Stimulated activated CD8-positive, alpha-beta memory T cell treated with anti-CD3 and anti-CD28 coated beads, Interleukin-4, amount 100 ng/mL, for 48 hours (primary cell): ENCODE measurements at places on chromosomes 4 and X.

DNA sequence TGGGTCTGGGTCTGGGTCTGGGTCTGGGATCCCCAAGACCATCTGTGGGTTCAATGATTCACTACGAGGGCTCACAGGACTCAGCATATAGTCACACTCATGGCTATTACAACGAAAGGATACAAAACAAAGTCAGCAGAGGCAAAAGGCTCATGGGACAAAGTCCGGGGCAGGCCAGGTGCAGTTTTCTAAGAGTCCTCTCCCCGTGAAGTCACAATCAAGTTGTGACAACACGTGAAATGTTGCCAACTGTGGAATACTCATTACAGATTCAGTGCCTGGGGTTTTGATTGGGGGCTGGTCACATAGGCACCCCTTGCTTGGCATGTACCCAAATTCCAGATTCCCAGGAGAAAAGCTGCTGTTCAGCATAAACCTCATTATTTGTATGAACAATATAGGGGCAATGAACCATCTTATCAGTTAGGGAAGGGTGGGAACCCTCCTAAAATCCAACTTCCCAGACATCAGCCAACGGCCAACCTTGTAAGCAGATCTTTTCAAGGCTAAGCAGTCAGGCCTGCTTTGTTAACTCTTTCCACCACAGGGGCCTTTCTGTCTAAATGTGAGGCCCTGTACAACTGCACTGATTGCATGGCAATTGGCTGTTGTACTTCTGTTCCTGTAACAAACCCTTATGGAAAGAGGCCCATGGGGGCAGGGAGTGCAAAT lies 58.2 kb upstream of the DIPK2B start:
- DNase-seq: no peak

DNA sequence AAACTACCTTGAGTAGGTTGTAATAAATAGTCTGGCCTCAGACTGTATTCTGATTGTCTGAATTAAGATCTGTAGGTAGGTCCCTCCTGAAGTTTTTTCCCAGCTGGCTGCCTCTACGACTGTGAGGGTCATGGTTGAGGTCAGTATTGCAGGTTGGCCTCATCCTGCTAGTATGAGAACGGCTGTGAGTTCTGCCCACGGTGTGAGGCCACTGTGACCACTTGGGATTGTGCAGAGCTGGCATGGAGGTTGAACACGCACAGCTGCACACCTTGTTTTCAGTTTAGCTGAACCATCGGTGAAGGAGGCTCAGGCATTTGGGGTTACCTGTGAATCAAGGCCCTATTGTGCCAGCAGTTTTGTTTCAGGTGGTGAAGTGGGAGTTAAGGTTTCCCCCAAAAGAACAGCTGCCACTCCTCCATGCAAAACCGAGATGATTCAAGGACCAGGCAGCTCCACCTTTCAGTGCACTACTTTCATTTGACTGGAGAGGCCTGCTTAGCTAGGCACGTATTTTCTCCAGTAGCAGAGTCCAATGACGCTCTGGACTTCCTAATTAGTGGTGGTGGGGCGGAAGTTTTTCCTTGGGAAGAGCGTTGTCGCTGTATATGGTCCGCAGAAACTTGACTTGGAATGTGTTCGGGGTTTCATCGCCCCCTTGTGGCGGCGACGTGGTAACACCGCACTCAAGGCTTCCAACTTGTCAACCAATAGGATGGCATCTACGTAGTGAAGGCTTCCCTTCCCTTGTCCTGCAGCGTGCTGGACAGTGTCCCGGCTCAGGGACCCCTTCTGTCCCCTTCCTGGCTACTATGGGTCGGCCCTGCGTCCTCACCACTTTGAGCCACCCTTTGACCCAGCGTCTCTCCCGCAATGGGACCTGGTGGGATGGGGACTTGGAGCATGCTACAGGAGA lies 13.8 kb downstream of the CMC4 start:
- peak; percentile 56 for DNase-seq

- DNase-seq: no peak
Measured at GRCh38 chr4:78517050-78517652, 34.4 kb upstream of the ANXA3 start.

- DNase-seq: no peak
Measured at GRCh38 chr4:104022226-104022625, 302.4 kb upstream of the TACR3 start.

GRCh38 chr4:16116493-16116990 lies 32.7 kb upstream of the PROM1 start:
- no peak for DNase-seq

DNA sequence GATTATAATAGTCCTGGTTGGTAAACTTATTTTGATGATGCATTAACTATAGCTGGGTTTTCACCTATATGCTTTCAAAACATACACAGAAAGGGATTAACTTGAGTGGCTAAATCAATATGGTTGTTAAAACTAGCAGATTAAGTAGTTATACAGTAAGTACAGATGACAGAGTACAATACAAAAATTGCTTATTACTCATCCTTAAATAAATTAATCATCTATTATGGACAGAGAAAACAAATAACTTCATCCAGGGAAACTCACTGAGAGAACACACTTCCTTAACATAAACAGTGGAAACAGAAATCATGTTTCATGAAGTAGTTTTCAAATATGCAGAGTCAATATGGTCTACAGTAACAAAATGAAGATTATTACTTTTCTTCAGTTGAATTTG lies 133.4 kb downstream of the AREG start:
- DNase-seq: no peak

- DNase-seq: no peak
Measured at GRCh38 chrX:45709381-45709780, 508.7 kb upstream of the DIPK2B start.

GRCh38 chr4:45323453-45324058 lies 597.2 kb upstream of the GNPDA2 start:
- no peak for DNase-seq

DNA sequence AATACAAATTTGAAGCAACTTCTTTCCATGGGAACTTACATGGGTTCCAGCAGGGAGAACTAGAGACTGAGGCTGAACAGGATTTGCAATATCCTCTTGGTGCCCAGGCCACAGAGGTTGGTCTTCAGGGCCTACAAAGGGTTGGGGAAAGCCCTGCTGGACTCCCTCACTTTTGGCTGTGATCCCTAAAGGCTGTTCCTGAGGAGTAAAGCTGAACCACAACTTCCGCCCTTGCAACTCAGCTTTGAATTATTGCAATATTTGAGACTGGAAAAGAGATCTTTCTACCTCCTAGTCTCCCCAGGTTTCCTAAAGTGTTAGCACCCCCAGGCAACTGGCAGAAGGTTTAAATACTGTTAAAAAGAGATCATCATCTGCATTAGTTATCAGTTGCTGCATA lies 26.9 kb downstream of the DCHS2 start:
- DNase-seq: no peak

DNA sequence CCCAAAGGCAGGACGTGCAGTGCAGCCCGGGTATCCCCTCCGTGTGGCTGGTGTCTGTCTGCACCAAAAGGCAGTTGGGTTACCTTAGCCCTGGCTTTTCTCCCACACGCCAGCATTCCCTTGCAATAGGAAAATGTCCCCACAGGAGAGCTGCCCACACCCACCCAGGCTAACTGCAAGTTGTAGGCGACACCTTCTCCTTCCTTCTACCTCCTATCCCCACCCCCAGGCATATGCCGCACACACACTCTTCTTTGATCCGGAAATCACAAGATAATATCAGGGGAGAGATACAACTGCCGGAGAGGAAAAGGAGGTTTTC lies 444 bp upstream of the APBB2 start:
- no peak for DNase-seq
